Stomach (tissue), 19 donors: ENCODE measurements at places on chromosomes 1 and 21. TPM values are rescaled to one million over a fixed set of nuclear protein-coding genes. Genes with fewer than 3 reads are reported as not detected.

The TRIM58 gene
- not detected for total RNA-seq

The BMP8B gene
- not detected for total RNA-seq

The TFF1 gene
- total RNA-seq: 92.9 TPM

The CFHR2 gene
- not detected for total RNA-seq

- DNase-seq: peak; percentile 13
Measured at GRCh38 chr21:32712043-32712442, 15.8 kb downstream of the SYNJ1 start.

- DNase-seq: no peak
Measured at GRCh38 chr1:77594366-77595112, 87.9 kb downstream of the ZZZ3 start.

DNA sequence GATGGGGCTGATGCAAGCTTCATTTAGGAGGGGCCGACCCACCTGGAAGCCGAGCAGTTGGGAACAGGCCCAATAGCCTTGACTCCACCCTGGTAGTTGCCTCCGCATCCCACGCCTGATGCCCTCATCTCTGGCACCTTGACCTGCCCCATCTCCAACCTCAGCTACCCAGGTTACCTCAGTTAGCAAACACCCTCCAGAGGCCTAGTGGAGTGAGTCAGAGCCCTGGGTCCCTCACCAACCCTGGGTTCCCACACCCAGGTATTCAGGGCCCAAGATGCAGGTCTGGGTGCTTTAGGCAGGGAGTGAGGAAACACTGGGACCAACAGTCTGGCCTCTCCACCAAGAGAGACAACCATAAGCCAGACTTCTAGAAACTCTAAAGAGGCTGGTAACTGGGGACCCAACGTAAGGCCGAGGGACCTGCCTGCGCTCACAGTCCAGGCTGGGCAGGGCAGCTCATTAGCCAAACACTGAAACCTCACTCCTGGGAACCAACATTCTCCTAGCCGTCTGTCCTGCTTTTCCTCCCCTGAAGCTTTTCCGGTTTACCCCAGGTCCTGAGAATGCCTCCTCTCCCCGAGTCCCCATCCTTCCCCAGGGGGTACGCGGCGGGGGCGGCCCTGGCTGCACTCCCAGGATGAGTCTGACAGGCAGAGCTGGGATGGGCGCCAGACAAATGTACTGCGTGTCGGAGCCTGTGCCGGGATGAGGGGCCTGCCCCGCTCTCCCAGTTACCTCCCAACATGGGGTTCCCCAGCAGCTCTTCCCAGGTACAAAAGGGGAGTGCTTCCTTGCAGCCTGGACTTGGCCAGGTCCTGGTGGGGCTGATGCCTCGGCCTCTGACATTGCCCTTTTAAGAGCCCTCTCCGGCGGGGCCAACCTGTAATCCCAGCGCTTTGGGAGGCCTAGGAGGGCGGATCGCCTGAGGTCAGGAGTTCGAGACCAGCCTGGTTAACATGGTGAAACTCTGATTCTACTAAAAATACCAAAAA, 8.9 kb upstream of the CELSR2 start:
- DNase-seq: peak; percentile 54

GRCh38 chr1:33577663-33578062, 105.2 kb downstream of the ZSCAN20 start:
- DNase-seq: no peak

- no peak for DNase-seq
Measured at GRCh38 chr1:199859491-199859933, 168.0 kb upstream of the NR5A2 start.

DNA sequence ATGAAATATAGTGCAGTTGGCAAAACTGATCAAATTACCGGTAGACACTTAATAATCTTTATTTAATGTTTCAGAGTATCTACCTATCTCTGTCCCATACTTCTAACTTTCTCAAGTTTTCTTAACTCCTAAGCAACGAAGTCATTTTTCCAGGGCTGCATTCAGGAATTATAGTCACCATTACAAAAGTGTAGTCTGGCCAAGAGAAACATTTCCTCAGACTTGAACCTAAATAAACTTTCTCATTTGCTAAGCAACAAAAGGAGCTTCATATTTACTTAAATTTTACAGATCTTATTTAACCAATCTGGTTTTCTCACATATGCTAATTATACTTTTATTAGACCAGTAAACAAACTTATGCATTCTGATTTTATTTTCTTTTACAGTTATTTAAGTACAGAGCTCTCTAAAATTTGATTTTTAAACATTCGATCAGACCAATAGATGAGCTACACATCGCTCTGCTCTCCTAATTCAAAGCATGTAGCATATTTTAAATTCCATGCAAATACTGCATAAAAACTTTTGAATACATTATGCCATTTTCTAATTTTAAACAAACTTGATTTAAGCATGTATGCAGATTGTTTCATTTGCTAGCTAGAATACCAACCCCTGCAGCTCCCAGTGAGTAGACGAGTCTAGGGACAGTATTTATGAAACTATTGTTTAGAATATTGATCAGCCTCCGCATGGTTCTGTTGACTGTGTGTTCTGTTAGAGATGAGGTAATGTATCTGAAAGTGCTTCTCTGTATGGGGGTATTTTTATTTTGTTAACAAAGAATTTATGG, 201.4 kb downstream of the CHRM3 start:
- no peak for DNase-seq

- no peak for DNase-seq
Measured at GRCh38 chr21:33117101-33117888, 47.4 kb downstream of the OLIG1 start.
